Stimulated activated CD4-positive, alpha-beta T cell treated with anti-CD3 and anti-CD28 coated beads, Interleukin-15, amount 100 ng/mL, for 1 hour (primary cell): ENCODE measurements at places on chromosomes 6 and 20.
A peak's percentile ranks its signal among the peaks of the same experiment; 100 is the strongest.

- DNase-seq = no peak
These were observed 1.4 kb upstream of the BPIFB6 start for GRCh38 chr20:33030076-33030475.

DNA sequence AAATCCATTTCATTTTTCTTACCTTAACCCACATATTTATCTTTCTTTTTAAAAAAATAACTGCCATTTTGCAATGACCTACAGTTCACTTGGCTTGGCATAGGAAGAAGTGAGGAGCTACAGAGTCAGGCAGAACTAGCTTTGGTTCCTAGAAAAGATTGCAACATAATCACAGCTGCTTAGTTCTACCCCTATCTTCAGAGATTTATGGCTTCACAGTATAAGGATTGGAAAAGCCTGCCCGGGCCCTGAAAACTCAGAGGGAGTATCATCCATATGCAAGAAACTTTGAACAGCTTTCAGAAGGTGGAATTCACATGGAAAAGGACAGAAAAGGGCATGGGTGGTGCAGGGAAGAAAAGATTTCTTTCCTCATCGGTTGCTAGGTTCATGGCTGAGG, 774.3 kb upstream of the CHD6 start:
- no peak for DNase-seq

DNA sequence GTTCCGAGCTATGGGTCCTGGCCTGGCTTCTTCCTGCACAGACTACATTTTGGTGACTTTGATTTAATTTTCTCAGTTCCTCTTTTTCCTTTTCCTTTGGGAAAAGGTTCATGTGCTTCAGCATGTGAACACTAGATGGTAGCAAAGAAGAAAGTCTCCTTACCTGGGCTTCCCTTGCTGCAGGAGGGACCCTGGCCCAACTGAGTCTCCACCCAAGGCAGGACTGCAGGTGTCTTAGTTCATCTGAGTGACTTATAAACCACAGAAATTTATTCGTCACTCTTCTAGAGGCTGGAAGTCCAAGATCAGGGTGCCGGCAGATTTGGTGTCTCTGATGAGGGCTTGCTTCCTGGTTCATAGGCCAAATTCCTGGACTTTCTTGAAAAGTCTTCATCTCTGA, 163.2 kb downstream of the SYCP2 start:
- DNase-seq = no peak

DNA sequence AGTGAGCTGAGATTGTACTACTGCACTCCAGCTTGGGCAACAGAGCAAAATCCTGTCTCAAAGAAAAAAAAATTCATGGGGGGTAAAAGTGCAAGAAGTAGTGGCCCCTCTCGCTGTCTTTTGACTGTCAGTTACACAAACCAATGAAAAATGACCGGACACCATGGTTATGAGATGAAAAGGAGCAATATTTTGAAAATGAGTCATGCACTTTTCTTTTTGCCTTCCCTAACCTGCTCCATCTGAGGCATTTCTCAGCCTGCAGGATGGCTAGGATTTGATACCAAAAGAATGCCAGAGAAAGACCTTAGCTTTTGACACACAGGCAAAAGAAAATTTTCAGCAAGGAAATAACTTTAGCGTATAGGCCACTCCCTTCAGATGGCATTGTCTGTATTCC, 181.7 kb upstream of the ARID1B start:
- DNase-seq = no peak

DNA sequence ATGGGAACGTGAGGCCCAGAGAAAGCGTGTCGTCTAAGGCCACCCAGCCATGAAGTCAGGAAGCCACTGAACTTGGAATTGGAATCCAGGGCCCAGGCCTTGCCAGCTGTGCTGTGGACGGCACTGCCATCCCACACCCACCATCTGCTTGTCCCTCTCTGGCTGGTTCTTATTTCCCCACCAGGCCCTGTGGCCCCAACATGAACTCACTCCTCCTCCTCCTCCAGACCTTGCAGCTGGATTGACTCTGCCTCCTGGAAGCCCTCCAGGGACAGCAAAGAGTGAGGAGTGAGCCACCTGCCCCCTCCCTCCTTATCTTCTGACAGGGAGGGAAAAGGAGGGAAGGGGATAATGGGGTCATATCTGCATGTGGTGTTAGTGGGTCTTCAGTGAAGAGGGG, 16.0 kb upstream of the IP6K3 start:
- no peak for DNase-seq

GRCh38 chr6:14501240-14501639, 383.7 kb downstream of the CD83 start:
- DNase-seq = no peak

DNA sequence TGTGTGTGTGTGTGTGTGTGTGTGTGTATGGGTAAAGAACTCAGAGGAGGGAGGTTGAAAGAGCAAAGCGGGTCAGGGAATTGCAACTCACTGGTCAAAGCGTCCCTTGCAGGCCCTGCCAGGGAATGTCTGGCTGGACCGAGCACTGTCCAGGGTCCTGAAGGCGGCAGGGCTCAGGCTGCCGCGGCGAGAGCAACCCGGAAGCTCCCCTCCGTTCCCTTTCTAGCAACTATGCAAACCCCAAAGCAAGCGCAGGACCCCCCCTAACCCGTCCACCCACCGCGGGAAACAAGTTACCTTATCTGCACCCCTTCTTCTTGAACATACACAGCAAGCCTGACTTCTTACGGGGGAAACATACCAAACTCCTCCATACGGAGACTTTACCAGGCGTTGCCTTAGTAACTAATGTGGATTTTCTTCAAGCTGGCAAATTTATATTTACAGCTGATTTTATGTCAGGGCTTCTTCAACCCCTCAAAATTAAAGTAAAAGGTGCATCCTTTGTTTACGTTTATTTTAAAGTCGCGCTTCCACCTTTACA, 538 bp upstream of the GRM1 start:
- peak; percentile 7 for DNase-seq

GRCh38 chr20:21862259-21862946, 156.9 kb downstream of the PAX1 start:
- no peak for DNase-seq

DNA sequence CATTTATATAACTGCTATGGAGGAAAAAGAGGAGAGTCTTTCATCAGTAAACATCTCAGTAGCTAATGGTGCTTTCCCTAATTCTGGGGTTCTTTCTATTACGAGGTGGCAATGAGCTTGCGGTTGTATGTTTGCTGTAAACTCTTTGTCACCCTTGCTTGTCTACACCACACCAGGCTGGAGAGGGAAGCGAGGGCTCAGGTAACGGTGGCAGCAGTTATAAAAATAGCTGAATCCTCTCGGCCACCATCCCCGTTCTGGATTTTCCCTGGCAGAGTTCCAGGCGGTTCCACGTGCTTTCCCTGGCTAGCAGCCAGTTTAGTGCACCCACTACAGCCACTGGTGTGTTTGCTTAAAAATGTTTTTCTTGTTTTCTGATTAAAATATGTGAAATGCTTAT, 39.0 kb downstream of the MAS1 start:
- DNase-seq = peak; percentile 22

DNA sequence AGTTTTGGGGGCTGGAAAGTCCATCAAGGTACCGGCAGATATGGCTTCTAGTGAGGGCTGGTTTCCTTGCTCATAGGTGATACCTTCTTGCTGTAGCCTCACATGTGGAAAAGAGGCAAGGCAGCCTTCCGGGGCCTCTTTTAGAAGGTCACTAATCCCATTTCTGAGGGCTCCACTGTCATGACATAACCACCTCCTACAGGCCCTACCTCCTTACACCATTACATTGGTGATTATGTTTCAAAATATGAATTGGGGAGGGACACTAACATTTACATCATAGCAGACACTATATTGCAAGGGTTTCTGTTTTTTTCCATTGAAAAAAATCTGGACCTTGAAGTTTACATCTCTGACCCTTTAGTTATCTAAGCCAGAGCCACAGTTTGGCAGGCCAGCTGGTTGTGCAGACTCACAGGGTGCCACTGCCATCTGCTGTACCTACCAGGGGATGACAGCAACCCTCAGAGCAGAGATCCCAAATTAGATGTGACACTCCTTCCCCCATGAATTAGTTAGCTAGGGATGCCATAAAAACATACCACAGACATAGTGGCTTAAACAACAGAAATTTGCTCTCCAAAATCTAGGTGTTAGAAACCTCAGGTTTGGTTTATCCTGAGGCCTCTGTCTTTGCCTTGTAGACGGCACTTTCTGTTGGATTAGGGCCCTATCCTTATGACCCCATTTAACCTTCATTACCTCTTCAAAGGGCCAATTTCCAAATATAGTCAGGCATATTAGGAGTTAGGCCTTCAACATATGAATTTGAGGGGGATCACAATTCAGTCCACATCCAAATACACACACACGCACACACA, 166.4 kb upstream of the RNF217 start:
- no peak for DNase-seq

- peak; percentile 12 for DNase-seq
These were observed 1567.8 kb upstream of the DEFB115 start for GRCh38 chr20:29689411-29690225.

GRCh38 chr6:1163501-1163900, 148.4 kb upstream of the FOXQ1 start:
- DNase-seq = no peak

DNA sequence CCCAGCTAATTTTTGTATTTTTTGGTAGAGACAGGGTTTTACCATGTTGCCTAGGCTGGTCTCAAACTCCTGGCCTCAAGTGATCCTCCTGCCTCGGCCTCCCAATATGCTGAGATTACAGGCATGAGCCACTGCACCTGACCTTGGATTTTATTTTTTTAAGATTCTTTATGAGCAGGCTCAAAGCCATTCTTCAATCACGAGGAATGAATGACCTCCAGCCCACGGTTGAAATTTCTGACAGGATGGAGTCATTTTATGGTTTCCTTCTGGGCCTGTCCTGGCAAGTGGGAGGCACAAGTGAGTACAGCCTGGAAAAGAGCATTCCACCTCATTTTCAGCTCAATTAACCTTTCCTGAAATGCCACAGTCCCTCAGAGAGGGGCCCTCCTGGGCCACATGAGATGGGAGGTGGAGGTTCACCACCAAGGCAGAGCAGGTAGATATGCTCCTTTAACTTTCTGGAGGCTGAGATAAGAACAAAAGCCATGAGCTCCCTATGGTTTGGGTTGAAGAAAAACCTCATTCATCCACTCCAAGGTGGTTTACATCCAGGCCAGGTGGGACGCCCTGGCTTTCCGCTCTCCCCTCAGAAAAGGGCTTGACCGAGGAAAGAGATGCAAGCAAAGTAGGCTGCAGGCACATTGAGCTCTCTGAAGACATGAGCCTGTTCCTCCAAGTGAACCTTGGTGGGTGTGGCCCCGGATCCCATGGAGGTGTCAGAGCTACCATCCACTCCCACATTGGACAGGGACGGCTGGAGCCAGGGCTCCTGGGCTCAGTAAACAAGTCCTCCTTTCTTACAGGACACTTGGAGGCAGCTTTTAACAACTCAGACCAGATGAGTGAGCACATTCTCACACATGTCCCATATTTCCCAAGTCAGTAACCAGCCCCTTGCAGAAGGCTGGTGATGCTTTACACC, 208.5 kb upstream of the SSTR4 start:
- no peak for DNase-seq

- no peak for DNase-seq
These were observed 2.4 kb downstream of the SIGLEC1 start for GRCh38 chr20:3710011-3710466.

GRCh38 chr6:154243793-154244750, 112.5 kb downstream of the IPCEF1 start:
- no peak for DNase-seq

GRCh38 chr6:89144354-89144906, 1.4 kb upstream of the PM20D2 start:
- no peak for DNase-seq

- no peak for DNase-seq
These were observed 17.7 kb downstream of the OR2A4 start for GRCh38 chr6:131683479-131683878.

DNA sequence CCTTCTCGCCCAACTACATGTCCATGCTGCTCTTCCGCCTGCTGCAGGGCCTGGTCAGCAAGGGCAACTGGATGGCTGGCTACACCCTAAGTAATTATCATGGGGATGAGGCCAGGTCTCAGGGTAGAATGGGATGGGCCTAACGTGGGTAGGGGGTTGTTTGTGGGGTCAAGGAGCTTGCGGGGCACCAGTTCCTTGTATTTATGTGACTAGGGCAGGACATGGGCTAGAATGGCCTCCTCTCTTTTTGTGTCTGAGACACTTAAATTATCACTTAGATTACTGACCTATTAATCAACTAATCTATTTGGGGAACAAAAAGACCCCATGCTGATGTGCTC, 10.7 kb downstream of the SLC22A1 start:
- no peak for DNase-seq

GRCh38 chr6:12911427-12911826, 194.9 kb downstream of the PHACTR1 start:
- no peak for DNase-seq

DNA sequence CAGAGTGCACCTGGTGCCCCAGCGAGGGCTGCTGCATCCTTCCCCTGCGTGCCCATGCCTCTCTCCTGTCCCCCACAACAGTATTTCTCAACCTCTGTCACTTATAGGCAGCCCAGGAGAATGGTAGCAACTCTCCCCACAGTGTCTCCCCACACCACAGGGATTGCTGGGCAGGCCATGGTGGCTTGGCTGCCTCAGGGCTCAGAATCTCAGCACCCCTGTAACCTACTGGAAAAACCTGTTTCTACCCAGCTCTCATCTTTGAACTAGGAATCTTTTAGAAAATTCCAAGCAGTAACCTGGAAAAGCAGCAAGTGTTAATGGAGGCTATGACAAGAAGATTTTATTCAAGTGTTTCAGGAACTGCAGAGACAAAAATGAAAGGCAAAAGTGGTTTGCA, 38.0 kb downstream of the CD164 start:
- DNase-seq = no peak

GRCh38 chr20:8722277-8722928, 346.5 kb upstream of the PLCB4 start:
- DNase-seq = no peak

GRCh38 chr6:70668499-70668812, 773 bp downstream of the SMAP1 start:
- DNase-seq = no peak

DNA sequence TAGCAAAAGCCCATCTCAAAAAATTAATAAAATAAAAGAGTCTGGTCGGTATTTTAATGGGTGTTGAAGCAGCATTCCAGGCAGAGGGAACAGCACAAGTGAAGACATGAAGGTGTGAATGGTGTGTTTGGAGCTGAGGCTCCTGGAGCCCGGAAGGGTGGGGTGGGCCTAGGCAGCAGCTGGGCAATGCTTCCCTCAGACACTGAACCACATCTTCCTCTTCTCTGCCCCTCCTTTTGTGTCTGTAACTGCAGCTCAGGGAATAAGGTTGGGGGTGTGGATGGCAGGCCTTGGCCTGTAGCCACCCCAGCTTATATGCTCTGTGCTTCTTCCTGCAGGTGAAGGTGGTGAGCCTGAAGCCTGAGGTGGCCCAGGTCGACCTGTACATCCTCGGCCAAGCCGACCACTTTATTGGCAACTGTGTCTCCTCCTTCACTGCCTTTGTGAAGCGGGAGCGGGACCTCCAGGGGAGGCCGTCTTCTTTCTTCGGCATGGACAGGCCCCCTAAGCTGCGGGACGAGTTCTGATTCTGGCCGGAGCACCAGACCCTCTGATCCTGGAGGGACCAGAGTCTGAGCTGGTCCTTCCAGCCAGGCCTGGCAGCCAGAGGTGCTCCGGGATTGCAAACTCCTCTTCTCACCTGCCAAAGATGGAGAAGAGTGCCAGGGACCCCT, 26.6 kb downstream of the POFUT1 start:
- no peak for DNase-seq

- no peak for DNase-seq
These were observed 134.1 kb upstream of the CEP162 start for GRCh38 chr6:84361372-84362192.

- no peak for DNase-seq
These were observed 45.2 kb downstream of the DPPA5 start for GRCh38 chr6:73308712-73309534.

- DNase-seq = no peak
These were observed 92.1 kb downstream of the POPDC3 start for GRCh38 chr6:105087571-105088211.

GRCh38 chr20:51889466-51889865, 87.1 kb upstream of the SALL4 start:
- no peak for DNase-seq
